MCF 10A (cell line): ENCODE measurements at places on chromosomes 7 and 10.

GRCh38 chr10:96255549-96256333 lies 15.6 kb downstream of the BLNK start:
- no peak overlapping the region for H3K4me3 ChIP-seq
- H3K4me1 ChIP-seq: no peaks in the 10 kb centered on the region
- H3K27ac ChIP-seq: no peak overlapping the region
- H3K27me3 ChIP-seq: no peaks in the 10 kb centered on the region
- H3K36me3 ChIP-seq: no peaks in the 10 kb centered on the region

DNA sequence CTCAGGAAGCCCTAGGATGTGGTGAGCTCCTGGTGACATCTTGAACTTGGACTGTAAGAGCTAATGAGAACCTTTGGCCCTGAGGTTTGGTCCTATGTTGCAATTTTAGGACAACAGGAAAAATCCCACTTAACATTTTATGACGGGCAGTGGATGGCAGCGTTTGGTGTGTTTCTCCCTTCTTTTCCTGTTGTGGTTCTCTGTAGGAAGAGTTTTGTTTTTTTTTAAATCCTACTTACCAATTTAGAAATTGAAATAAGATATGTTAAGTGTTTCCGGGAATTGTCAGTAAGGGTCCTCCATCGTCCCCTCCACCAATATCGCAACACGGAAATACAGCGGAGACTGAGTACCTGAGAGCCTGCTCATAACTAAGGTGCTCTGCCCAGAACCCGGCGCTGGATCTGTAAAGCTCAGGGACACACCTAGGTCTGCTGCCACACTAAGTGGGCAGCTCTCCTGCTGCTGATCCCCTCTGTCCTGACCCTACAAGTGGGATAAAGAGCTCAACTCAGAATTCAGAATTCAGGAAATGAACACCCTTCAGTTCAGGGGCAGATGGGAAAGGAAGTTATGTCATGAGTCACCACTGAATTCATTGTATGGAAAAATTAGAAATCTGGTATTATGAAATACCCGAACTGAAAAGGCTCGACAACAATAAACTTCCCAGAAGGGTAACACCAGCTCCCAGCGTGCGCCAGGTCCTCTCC lies 9.1 kb upstream of the PROSER2 start:
- H3K4me3 ChIP-seq: no peak overlapping the region
- DNase-seq: peak; percentile 68
- H3K27me3 ChIP-seq: no peaks in the 10 kb centered on the region
- H3K4me1 ChIP-seq: peaks cover 9% of the 10 kb centered on the region
- H3K36me3 ChIP-seq: no peaks in the 10 kb centered on the region

GRCh38 chr10:51325649-51326048 lies 251.4 kb downstream of the PRKG1 start:
- H3K27ac ChIP-seq: no peak overlapping the region
- no peaks in the 10 kb centered on the region for H3K4me1 ChIP-seq

- H3K27ac ChIP-seq: peak overlapping the region; percentile 95
- peaks cover 81% of the 10 kb centered on the region for H3K36me3 ChIP-seq
- peak; percentile 5 for DNase-seq
- no peaks in the 10 kb centered on the region for H3K27me3 ChIP-seq
Observed at GRCh38 chr10:103395754-103396066, 565 bp downstream of the ATP5MK start.

- H3K36me3 ChIP-seq: no peaks in the 10 kb centered on the region
- no peak for DNase-seq
- no peak overlapping the region for H3K27ac ChIP-seq
- H3K4me1 ChIP-seq: no peaks in the 10 kb centered on the region
- H3K27me3 ChIP-seq: no peaks in the 10 kb centered on the region
Observed at GRCh38 chr10:63665670-63666134, 144.5 kb downstream of the REEP3 start.

- no peaks in the 10 kb centered on the region for H3K27me3 ChIP-seq
- peak; percentile 59 for DNase-seq
- H3K4me3 ChIP-seq: no peak overlapping the region
- no peaks in the 10 kb centered on the region for H3K36me3 ChIP-seq
- no peak overlapping the region for H3K27ac ChIP-seq
Observed at GRCh38 chr7:135877805-135878204, 99.4 kb downstream of the MTPN start.

DNA sequence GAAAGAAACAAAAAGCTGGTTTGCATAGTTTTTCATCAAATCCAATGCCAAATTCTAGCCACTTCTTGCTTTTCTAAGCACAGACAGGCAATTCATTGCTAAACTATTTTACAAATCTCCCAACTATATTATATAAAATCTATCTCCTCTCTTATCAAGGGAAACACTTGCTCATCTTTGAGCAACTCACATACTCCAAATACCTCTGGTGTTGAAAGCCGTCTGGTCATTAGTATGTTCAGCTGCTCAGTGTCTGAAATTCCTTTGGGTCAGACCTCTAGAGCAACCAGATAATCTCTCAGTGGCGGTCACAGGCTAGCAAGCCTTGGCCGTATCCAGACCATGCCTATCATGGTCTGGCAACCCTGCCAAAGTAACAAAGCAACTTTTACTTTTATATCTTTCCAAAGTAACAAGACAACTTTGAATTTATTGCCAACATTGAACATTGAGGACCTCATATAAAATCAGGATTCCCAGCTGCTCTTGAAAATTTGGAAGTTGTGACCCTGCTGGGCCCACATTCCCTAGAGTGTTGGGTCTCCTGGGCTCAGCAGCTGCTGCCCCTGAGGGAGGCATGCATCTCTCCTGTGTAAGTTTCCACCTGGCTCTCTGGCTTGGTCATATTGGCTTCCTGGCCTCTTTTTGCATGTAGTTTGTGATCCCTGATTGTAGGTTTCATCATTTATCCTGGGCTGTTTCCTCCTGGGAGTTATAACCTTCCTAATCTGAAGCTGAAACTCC lies 56.8 kb upstream of the LANCL2 start:
- no peak overlapping the region for H3K27ac ChIP-seq
- no peak overlapping the region for H3K4me3 ChIP-seq
- DNase-seq: no peak
- peaks cover 19% of the 10 kb centered on the region for H3K4me1 ChIP-seq
- H3K27me3 ChIP-seq: peaks cover 18% of the 10 kb centered on the region

GRCh38 chr7:157890921-157891401 lies 554.2 kb downstream of the DNAJB6 start:
- DNase-seq: no peak
- H3K27ac ChIP-seq: no peak overlapping the region
- no peaks in the 10 kb centered on the region for H3K4me1 ChIP-seq
- H3K27me3 ChIP-seq: no peaks in the 10 kb centered on the region
- peaks cover 7% of the 10 kb centered on the region for H3K36me3 ChIP-seq

GRCh38 chr10:58180666-58181065 lies 87.0 kb downstream of the IPMK start:
- H3K27ac ChIP-seq: peak overlapping the region; percentile 21
- no peaks in the 10 kb centered on the region for H3K27me3 ChIP-seq
- no peak overlapping the region for H3K4me3 ChIP-seq
- no peaks in the 10 kb centered on the region for H3K36me3 ChIP-seq
- peak; percentile 36 for DNase-seq

DNA sequence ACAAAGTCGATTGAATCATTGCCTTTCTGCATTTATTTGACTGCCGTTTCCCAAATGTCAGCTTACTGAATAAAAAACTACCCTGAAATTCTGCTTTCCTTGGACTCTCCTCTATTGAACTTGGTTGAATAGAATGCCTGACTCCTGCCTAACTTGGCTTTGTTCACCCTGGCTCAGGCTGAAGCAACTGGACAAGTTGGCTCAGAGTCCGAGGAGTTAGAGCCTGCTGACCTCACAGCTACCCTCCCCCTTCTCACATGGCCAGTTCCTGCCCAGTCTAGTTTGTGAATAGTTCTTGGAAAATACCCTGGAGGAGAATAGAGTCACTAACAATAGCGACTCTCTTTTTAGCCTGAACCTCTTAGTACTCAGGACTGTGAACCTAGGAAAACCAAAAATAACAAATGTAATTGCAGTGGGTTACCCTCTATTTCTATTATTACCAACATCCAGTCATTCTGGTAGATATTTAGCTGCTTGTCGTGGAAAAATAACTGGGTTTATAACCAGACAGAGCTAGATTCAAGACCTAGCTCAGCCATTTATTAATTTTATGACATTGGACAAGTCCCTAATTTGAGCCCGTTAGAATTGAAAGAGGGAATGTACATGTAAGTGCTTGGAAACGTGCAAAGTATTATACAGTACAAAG lies 17.3 kb upstream of the NRBF2 start:
- H3K27ac ChIP-seq: peak overlapping the region; percentile 99
- H3K27me3 ChIP-seq: no peaks in the 10 kb centered on the region
- DNase-seq: peak; percentile 97

- H3K27me3 ChIP-seq: peaks cover 8% of the 10 kb centered on the region
- no peaks in the 10 kb centered on the region for H3K36me3 ChIP-seq
- H3K27ac ChIP-seq: no peak overlapping the region
- H3K4me1 ChIP-seq: peaks cover 14% of the 10 kb centered on the region
- DNase-seq: no peak
- H3K4me3 ChIP-seq: no peak overlapping the region
Observed at GRCh38 chr7:142443216-142444010, 185.6 kb upstream of the PRSS58 start.

DNA sequence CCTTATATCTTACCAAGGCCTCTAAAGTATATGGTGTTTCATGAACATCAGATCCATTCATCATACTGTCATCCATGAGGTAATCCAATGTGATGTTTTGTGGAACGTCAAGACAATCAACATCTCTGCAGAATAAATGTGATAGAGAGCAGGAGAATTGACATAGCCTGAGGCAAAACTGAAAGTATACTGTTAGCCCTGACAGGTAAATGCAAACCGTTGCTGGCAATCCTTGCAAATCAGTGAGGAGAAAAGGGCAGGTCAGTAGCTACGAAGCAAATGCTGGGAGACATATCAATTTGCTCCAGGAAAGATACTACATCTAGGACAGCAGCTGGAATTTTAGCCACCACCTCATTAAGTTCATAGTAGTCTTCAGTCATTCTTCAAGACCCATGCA lies 4.5 kb upstream of the CCDC3 start:
- H3K27ac ChIP-seq: no peak overlapping the region
- no peaks in the 10 kb centered on the region for H3K36me3 ChIP-seq
- peaks cover 11% of the 10 kb centered on the region for H3K27me3 ChIP-seq
- peaks cover 6% of the 10 kb centered on the region for H3K4me1 ChIP-seq

DNA sequence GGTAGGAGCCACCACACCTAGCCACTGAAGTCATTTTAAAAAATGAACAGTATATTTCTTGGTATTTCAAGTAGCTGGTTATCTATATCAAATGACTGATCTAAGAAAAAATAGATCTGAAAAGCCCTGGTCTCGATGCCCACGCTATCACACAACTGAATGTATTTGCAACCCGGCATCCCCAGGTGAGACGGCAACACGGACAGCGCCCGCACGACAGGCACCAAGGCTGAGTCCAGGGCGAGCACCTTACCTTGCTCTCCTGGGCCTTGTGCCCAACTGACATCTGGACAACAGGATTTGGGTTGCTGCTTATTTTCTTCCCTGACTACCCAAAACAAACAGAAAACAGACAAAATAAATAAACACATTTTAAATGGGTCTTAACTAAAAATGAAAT lies 44.8 kb upstream of the NCAPG2 start:
- no peaks in the 10 kb centered on the region for H3K4me1 ChIP-seq
- DNase-seq: no peak

GRCh38 chr7:130904031-130904757 lies 170.2 kb upstream of the KLF14 start:
- DNase-seq: peak; percentile 96
- H3K27ac ChIP-seq: peak overlapping the region; percentile 97
- H3K4me1 ChIP-seq: peaks cover 66% of the 10 kb centered on the region
- peak overlapping the region; percentile 59 for H3K4me3 ChIP-seq

GRCh38 chr7:111041577-111041976 lies 49.4 kb upstream of the LRRN3 start:
- peak; percentile 55 for DNase-seq
- no peaks in the 10 kb centered on the region for H3K36me3 ChIP-seq
- no peaks in the 10 kb centered on the region for H3K27me3 ChIP-seq
- peaks cover 12% of the 10 kb centered on the region for H3K4me1 ChIP-seq
- H3K4me3 ChIP-seq: no peak overlapping the region

DNA sequence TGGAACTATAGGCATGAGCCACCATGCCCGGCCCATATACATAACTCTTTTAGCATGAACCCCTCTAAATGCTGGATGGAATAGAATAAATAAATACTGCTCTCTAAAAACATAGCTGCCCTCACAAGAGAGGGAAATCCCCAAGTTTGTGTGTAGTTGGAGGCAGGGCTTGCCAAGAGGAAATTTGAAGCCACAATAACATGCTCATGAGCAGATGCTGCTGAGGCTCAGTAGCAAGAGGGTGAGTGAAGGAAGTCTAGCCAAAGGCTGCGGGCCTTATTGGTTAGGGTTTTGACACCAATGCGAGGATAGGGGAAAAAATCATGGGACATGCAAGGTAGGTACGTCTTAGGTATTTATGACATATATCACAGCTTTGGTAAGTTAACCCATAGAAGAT lies 17.3 kb downstream of the TPK1 start:
- H3K27ac ChIP-seq: no peak overlapping the region
- no peak overlapping the region for H3K4me3 ChIP-seq
- no peaks in the 10 kb centered on the region for H3K36me3 ChIP-seq
- no peaks in the 10 kb centered on the region for H3K4me1 ChIP-seq
